Upper lobe of left lung (tissue), 6 donors: ENCODE measurements at places on chromosomes 1 and 21. TPM values are rescaled to one million over a fixed set of nuclear protein-coding genes. Genes with fewer than 3 reads are reported as not detected.

DNA sequence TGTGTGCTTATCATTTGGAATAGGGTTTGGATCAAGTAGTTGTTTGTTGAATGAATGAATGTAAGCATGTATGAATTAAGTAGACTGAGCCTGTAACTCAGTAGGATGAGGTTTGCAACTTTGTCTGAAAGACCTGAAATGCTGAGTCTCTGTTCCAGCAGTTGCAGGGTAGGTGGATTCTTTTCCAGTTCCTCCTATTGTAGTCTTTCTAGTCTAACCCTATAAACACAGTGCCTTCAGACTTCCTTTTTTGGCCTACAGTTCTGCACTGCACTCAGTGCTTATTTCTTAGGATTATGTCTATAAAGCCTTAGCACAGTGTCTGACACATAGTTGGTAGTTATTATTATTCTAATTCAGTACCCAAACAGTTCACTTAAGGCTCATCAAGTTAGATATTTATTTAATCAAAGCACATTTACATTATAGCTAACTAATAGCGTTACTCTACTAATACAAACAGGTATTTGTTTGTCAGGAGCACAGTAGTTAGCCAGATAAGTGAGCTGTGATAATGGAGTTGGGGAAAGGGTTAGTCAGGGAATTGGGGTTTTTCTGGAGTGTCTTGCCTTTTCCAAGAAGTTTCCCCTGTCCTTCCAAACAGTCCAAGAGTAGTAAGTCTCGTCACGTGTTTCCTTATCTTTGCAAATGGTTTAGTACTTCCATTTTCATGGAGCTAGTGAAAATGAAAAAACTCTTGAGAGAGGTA, 45.0 kb downstream of the ABCD3 start:
- peak overlapping the region; percentile 4 for H3K27ac ChIP-seq
- no peak overlapping the region for H3K4me3 ChIP-seq
- no peaks in the 10 kb centered on the region for H3K27me3 ChIP-seq
- no peak for DNase-seq

DNA sequence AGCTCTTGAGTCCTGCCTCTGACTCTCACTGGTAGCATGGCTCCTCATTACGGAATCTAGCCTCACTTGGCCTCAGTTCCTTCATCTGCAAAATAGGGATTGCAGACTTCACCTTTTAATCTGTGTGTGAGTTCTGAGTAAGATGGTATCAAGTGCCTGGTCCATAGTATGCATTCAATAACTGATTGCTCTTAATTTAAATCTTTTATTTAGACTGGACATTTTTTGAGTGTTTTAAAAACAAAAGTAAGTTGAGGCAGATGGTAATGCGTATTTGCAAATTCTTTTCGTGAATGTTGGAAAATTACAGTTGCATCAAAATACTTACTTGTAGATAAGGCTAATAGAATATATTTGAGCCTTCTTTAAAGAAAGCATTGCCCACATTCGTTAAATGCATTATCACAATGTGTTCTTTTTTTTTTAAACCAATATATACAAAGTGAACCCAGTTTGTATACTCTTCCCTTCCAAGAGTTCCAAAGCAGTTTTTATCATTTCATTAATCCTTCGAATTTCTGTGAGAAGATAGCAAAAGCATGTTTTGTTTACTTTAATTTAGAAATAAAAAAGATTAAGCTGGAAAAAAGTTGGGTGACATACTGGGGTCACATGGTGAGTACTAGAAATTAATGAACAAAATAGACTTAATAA, 8.1 kb downstream of the DNM3 start:
- H3K4me1 ChIP-seq, result no peaks in the 10 kb centered on the region
- no peak overlapping the region for H3K27ac ChIP-seq
- H3K4me3 ChIP-seq, result no peak overlapping the region

The ORC1 gene
- total RNA-seq, result 0.98 TPM

DNA sequence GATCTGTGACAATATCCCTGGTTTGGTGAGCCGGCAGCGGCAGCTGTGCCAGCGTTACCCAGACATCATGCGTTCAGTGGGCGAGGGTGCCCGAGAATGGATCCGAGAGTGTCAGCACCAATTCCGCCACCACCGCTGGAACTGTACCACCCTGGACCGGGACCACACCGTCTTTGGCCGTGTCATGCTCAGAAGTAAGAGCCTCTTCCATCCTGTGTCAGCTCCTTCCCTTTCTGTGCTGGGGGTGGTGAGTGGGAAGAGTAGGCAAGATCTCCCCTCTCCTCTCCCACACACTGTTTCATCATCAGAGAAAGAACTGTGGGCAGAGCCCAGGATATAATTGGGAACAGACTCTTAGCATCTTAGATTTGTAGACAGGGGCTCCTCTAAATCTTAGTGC, 6.1 kb downstream of the WNT2B start:
- peaks cover 5% of the 10 kb centered on the region for H3K4me1 ChIP-seq
- DNase-seq, result no peak
- peak overlapping the region; percentile 30 for H3K27ac ChIP-seq
- H3K27me3 ChIP-seq, result no peaks in the 10 kb centered on the region

The NEXN gene
- total RNA-seq, result 15.0 TPM

The SPRR2A gene
- total RNA-seq, result not detected

GRCh38 chr1:32427264-32427963, 33.2 kb upstream of the BSDC1 start:
- H3K4me3 ChIP-seq, result no peak overlapping the region
- no peaks in the 10 kb centered on the region for H3K27me3 ChIP-seq
- H3K27ac ChIP-seq, result no peak overlapping the region
- no peak for DNase-seq
- H3K4me1 ChIP-seq, result peaks cover 7% of the 10 kb centered on the region

The GIPC2 gene
- 2.1 TPM for total RNA-seq

The MAP1LC3C gene
- total RNA-seq, result 2.9 TPM

DNA sequence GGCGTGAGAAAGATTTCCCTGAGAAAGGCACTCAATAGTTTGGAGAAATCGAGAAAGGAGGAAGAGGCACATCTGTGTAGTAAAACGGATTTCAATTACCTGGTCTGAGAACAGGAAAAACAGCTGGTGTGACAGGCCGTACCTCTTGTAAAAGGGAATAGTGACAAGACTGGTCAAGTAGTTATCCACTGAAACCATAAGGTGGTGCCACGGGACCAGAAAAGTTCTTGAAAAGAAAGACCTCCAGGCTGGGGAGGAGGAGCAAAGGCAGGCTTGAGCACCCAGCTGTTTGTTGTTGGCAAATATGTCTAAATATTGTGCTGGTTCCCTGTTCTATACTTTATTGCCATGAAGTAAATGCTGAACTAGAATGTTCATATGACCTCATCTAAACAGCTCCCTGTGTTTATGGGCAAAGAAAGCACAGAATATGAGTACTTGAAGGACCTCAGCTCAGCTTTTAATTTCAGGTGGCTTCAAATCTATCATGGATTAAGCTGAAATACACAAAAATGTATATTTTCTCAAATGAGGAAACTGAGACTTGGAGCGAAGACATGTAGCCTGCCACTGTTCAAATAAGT, 4.0 kb downstream of the HAO2 start:
- H3K36me3 ChIP-seq, result no peaks in the 10 kb centered on the region
- H3K4me3 ChIP-seq, result no peak overlapping the region
- no peak overlapping the region for H3K27ac ChIP-seq
- no peaks in the 10 kb centered on the region for H3K27me3 ChIP-seq
- H3K4me1 ChIP-seq, result no peaks in the 10 kb centered on the region

DNA sequence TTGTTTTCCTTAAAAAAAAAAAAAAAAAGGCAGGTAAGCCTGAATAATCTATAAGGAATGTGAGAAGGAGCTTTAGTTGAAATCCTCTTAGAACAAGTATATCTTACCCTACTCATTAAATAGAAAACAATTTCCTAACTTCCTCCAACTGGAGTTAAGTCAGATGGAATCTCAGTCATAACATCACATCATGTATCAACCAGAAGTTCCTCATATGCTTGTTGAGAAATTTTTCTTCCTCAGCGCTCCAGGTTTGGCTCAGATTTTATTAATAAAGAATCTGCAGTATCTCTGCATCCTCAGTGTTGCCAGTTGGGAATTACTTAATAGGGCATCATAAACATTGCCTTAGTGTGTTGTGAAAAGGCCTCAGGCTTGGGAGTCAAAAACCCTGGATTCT, 37.6 kb downstream of the DUSP10 start:
- H3K4me3 ChIP-seq, result no peak overlapping the region
- no peak overlapping the region for H3K27ac ChIP-seq
- H3K27me3 ChIP-seq, result no peaks in the 10 kb centered on the region
- no peak for DNase-seq
- peaks cover 3% of the 10 kb centered on the region for H3K36me3 ChIP-seq

- H3K4me3 ChIP-seq, result no peak overlapping the region
- no peak for DNase-seq
- H3K27me3 ChIP-seq, result no peaks in the 10 kb centered on the region
- no peaks in the 10 kb centered on the region for H3K4me1 ChIP-seq
These were observed 232.8 kb upstream of the PTBP2 start for GRCh38 chr1:96488777-96489176.

The PEX11B gene
- total RNA-seq, result 28.3 TPM

GRCh38 chr1:214071469-214071868, 83.7 kb downstream of the PROX1 start:
- H3K27me3 ChIP-seq, result no peaks in the 10 kb centered on the region
- H3K4me3 ChIP-seq, result no peak overlapping the region
- no peak for DNase-seq
- H3K4me1 ChIP-seq, result no peaks in the 10 kb centered on the region
- H3K27ac ChIP-seq, result no peak overlapping the region

The NTMT2 gene
- not detected for total RNA-seq

DNA sequence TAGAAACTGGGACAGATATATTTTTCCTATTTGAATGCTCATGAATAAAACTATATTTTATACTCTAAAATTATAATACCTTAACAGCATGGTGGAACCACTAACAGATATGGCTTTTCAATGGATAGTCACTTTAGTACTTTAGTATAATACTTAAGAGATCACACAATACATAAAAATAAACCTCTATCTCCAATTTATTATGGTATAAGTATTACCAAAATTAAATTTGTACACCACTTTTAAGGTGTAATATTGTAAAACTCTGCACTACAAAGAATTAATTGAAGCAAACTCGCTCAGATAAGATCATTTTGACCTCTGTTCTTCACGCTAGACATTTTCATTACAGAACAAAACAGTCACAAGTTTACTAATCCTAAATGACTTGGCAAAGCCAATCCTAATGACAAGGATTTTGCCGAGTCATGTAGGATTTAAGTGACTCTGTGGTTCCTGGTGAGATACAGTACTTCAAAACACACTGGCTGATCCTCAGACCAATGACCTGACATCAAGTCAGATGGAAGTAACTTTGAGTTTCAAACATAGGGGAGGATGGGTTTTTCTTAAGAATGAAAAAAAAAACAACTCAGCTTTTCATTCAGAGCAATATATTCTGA, 200.6 kb downstream of the SMYD3 start:
- H3K4me3 ChIP-seq, result no peak overlapping the region
- DNase-seq, result no peak
- H3K27me3 ChIP-seq, result no peaks in the 10 kb centered on the region
- H3K27ac ChIP-seq, result no peak overlapping the region
- H3K36me3 ChIP-seq, result no peaks in the 10 kb centered on the region
- no peaks in the 10 kb centered on the region for H3K4me1 ChIP-seq

- no peaks in the 10 kb centered on the region for H3K4me1 ChIP-seq
- H3K4me3 ChIP-seq, result no peak overlapping the region
- H3K36me3 ChIP-seq, result no peaks in the 10 kb centered on the region
- H3K27me3 ChIP-seq, result no peaks in the 10 kb centered on the region
These were observed 48.0 kb upstream of the WLS start for GRCh38 chr1:68280286-68280685.

GRCh38 chr1:227459326-227459841, 104.0 kb upstream of the ZNF678 start:
- no peak overlapping the region for H3K27ac ChIP-seq
- H3K27me3 ChIP-seq, result no peaks in the 10 kb centered on the region
- H3K36me3 ChIP-seq, result no peaks in the 10 kb centered on the region
- no peaks in the 10 kb centered on the region for H3K4me1 ChIP-seq
